Kidney epithelial cell (primary cell): ENCODE measurements at places on chromosomes 3 and 15. TPM values are rescaled to one million over a fixed set of nuclear protein-coding genes. Genes with fewer than 3 reads are reported as not detected.

DNA sequence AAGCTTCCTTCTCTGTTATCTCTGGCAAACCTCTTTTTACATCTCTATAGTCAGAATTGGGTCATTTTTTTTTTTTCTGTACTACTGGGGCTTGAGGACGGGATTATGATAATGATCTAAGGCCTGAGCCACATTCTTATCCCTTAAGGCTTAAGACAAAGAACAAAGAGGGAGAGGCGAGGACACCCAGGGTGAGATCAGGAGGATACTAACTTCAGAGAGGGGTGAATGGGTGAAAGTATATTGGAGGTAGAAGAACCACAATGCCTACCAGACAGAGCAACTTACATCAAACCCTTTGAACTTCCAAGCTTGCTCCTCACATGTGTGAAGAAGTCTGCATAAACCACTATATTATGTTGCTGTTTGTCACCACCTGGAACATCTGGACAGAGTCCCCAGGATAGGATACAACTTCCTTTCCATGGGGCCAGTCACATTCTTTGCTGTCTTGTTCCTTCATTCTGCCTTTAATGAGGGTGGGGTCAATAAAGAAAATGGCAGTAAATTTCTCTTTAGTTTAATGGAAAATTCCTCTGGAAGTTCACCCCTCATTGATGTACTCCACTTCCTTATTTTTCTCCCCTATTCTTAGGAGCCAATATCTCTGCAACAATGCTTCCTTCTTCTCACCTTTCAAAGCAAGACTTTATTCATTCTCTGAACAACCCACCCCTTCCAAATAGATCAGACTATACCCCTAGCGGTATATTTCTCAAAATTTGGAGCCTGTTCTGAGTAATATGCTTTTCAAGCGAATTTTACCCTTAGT is 9.1 kb upstream of the PDCD6IP start:
- no peak for DNase-seq

GRCh38 chr3:59424268-59425010 is 374.6 kb upstream of the CFAP20DC start:
- no peak for DNase-seq

GRCh38 chr15:101145362-101145761 is 106.5 kb downstream of the CHSY1 start:
- no peak for DNase-seq

GRCh38 chr3:54165865-54166264 is 43.5 kb downstream of the CACNA2D3 start:
- no peak for DNase-seq

- no peak for DNase-seq
Observed at GRCh38 chr3:53802256-53802880, 43.9 kb downstream of the CHDH start.

GRCh38 chr3:48088056-48088748 is 72.0 kb upstream of the MAP4 start:
- no peak for DNase-seq

GRCh38 chr3:50068134-50068533 is 20.6 kb upstream of the RBM5 start:
- peak; percentile 31 for DNase-seq

- DNase-seq: no peak
Observed at GRCh38 chr3:194928831-194929577, 243.3 kb downstream of the FAM43A start.

Gene GOLGA8T
- 0.27 TPM in 1 of 2 replicates, not detected in the other for total RNA-seq

Gene FSD2
- total RNA-seq: 0.13 TPM in 1 of 2 replicates, not detected in the other
